CMK (cell line): ENCODE measurements at places on chromosomes 7 and 10.

DNA sequence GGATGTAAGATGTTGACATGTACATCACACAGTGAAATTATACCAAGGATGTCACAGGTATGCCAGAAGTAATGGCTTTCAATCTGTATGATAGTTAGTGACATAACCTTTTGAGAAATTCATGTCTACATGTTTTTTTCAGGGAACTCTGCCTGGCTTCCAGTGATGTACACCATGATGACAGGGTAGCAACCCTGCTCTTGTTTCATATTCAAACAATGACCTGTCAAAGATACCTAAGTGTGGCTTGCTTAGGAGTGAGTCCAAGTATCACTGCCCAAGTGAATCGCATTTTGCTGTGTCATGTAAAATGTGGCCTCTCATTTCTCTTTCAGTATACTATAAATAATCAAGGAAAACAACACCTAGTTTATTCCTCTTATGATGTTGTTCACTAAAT is 205.8 kb upstream of the DKK1 start:
- DNase-seq: no peak

DNA sequence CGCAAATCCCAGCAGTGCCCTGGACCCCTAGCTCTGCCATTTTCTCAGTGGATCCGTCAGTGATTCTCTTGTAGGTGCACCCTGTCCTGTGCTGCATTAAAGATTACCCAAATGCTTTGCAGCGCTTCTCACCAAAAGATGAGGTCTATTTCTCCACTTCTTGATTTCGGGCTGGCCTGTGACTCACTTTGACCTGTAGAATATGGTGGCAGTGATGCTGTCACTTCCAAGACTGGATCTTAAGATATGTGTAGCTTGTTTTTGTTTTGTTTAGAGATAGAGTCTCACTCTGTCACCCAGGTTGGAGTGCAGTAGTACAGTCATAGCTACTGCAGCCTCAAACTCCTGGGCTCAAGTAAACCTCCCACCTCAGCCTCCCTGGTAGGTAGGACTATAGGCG is 37.0 kb upstream of the ZMIZ1 start:
- no peak for DNase-seq

GRCh38 chr10:22722626-22723169 is 8.3 kb upstream of the PIP4K2A start:
- no peak for DNase-seq

- no peak for DNase-seq
These were observed 143.0 kb downstream of the STK31 start for GRCh38 chr7:23852988-23853387.
